DMS79 (cell line): ENCODE measurements at places on chromosomes 6 and 20.

- DNase-seq, result no peak
Observed at GRCh38 chr6:129481706-129482105, 228.3 kb downstream of the ARHGAP18 start.

- DNase-seq, result peak; percentile 17
Observed at GRCh38 chr6:150336299-150336698, 32.5 kb upstream of the IYD start.

DNA sequence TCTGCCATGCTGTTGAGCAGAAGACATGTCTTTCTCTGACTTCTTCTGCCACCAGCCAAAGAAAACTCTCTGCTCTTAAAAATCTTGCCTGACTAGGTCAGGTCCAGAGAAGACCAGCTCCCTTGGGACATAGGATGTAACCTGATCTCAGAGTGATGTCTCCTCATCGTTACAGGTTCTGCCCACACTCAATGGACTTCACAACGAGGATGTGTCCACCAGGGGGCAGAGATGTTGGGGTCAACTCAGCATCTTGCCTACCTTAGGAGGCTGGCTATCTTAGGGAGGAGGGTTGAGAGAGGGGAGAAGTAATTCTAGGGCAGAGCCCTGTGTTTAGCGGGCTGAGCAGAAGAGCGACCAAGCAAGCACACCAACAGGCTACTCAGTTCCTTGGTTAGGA is 207.6 kb upstream of the CDH4 start:
- no peak for DNase-seq

GRCh38 chr20:58618351-58619076 is 32.6 kb upstream of the STX16 start:
- no peak for DNase-seq

- no peak for DNase-seq
Observed at GRCh38 chr6:148497257-148497656, 154.6 kb downstream of the SASH1 start.

GRCh38 chr6:31622684-31623091 is 2.2 kb downstream of the PRRC2A start:
- no peak for DNase-seq

DNA sequence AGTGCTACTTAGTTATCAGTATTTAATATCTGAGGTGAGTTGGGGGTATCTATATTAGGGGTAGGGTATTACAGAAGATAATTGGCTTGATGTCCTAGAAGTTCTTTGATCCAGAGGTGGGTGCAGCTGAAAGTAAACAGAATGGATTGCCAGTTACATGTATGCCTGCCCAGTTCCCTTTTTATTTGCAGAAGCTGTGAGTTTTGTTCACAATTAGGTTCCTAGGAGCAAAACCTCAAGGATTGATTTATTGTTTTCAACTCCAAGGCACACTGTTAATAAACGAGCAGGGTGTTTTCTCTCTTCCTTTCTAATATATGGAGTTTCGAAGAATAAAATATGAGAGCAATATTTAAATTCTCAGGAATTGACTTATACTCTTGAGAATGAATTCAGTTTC is 129.0 kb downstream of the SULF2 start:
- DNase-seq, result no peak
